ENCODE measurements at places on chromosomes 2 and 18.

DNA sequence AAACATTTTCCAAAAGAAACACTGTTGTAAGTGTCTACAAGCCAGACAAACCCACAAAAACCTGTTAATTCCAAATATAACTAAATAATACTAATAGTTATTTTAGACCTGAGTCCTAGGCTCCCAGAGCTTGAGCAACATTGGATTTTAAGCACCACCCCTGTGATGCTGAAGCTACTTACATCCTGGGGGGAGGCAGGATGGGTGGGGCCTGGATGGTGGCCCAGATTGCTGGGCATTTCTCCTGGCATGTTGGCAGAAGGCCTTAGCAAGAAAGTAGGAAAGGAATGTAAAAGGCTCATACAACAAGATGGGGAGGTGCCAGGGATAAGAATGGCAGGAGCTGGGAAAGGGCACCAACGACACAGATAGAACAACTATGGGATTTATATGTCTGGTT is 50.7 kb upstream of the OTX1 start:
- DNase-seq: peak; percentile 13

DNA sequence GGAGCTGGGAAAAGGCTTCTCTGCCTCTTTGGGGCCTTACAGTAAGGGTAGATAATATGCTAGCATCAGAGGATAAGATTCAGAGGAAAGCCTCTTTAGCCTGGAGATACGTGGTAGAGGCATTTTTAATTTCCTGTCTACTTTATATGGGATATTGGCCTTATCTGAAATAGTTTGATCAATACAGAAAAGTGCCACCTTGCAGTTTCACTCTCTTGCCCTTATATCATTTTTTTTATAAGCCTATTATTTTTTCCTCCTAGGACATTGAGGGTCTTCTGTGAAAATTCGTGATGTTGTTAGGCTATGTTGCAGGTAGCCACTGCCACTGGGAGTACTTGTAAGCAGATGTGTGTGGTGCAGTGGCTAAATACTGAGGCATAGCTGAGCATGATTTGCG is 40.1 kb upstream of the TOGARAM2 start:
- no peak for DNase-seq

DNA sequence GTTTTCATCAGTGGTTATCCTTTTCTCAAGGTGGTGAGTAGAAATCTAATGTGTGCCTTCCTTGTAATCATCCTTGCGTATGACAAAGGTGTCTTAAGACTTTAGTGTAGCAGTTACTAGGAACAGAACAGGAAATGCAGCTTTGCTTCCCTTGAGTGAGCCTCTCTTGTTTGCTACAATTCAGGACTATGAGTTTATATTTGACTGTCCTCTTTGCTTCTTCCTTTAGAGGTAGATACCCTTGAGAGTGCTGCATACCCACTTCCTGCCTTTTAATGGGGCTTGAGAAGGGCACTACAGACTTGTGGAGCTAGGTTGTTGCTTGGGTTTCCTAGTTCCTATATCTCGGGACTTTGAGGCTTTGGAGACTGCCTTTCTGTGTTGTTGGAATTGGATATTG is 3.8 kb downstream of the KCNJ13 start:
- no peak for DNase-seq

DNA sequence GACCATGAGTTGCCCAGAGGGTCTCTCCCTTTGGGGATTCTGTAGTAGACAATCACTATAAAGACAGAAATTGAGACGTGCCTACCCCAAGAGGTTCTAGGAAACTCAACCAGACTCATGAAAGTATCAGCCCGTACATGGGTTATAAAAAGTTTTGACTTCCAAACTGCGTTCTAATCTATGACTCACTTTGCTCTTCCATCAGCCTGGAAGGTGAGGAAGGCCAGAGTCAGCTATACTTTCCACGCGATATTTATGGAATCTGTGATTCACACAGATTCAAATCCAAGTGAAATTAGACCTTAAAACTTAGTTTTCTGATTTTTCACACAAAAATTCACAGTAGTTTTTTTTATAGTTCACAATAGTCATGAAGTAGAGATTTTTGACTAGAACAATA is 7.7 kb upstream of the LYPD1 start:
- no peak for DNase-seq

- DNase-seq: no peak
Observed at GRCh38 chr2:25347205-25347815, 5.6 kb upstream of the DNMT3A start.
